Hematopoietic multipotent progenitor cell treated with erythropoietin and hydrocortisone succinate and interleukin-3 and kit ligand, for 6 days (in vitro differentiated cells): ENCODE measurements at places on chromosomes 5 and 9.

- DNase-seq, result peak; percentile 74
These were observed 12.2 kb downstream of the CXXC5 start for GRCh38 chr5:139660105-139660922.

DNA sequence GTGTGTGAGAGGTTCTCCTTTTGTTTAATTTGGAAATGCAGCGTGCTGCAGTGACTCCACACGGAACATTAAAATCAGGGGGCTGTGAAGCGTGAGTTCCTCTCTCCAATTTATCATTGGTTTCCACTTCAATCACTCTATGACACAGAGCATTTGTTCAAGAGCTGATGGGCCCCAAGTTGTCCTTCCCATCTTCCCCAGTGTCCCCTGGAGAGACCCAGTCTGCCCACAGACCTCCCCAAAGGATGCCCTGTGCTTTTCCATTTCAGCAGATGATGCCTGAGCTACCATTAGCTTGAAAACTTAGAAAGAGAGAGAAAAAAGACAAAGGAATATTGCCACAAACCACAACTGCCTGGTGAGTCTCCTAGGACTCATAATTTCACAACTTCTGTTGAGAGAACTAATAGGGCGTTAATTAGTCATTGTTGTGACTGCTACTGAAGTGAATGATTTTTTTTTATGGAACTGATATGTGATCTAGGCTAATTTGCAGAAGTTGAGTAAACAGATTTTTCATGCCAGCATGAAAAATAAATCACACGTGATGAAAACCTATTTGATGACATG is 772.7 kb downstream of the SEMA5A start:
- no peak for DNase-seq

GRCh38 chr9:134381671-134382516 is 55.6 kb downstream of the RXRA start:
- peak; percentile 63 for DNase-seq

GRCh38 chr5:139418793-139419192 is 14.9 kb upstream of the SPATA24 start:
- no peak for DNase-seq

GRCh38 chr5:144089401-144090021 is 80.9 kb downstream of the YIPF5 start:
- no peak for DNase-seq

DNA sequence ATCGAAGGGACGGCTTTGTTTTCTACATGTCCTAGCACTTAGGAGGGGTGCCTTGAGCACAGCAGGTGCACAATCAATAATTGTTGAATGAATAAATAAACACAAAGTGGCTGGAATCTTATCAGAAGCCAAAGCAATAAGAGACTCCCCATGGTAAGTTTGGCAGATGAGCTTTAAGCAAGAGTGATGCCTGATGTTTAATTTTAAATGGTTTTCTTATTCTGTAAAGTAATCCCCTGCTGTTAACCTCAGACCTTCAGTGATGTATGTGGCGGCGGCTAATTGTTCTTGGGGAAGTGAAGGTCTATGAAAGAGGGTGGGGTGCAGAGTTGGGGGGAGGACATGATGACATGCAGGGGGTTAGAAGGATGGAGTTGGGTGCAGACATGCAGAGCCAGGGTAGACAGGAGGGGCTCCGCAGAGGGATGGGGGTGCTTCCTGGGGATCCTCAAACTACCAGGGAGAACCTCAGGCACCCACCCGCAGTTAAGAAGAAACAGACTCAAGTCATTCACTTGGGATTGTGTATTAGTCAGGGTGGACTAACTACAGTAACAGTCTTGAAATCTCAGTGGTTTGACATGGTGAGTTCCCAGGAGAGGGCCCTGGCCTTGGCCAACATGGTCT is 65.7 kb upstream of the SHB start:
- no peak for DNase-seq

DNA sequence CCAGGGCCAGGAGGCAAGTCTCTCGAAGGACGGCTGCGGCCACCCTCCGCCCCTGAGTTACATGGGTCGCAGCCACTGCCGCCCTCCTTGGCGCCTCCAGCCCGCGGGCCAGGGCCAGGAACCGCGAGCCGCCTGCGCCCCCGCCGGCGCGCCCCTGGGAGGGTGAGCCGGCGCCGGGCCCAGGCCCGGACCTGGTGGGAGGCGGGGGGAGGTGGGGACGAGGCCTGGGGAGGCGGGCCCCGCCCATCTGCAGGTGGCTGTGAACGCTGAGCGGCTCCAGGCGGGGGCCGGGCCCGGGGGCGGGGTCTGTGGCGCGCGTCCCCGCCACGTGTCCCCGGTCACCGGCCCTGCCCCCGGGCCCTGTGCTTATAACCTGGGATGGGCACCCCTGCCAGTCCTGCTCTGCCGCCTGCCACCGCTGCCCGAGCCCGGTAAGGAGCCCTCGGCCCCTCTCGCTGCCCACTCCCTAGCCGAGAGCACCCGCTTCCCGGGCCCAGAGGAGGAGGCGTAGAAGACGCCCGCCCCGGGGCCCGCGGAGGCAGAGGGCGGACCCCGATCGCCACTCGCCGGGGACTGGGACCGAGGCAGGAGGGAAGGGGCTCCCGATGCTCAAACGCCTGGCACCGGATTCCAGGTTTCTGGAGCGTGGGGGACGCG is at the start of gene ASS1:
Gene ASS1 (plus strand): TSS at position 397 of the 657 bp plus-strand sequence. CDS start 7,268 bp downstream, outside the sequence.
- peak; percentile 27 for DNase-seq

DNA sequence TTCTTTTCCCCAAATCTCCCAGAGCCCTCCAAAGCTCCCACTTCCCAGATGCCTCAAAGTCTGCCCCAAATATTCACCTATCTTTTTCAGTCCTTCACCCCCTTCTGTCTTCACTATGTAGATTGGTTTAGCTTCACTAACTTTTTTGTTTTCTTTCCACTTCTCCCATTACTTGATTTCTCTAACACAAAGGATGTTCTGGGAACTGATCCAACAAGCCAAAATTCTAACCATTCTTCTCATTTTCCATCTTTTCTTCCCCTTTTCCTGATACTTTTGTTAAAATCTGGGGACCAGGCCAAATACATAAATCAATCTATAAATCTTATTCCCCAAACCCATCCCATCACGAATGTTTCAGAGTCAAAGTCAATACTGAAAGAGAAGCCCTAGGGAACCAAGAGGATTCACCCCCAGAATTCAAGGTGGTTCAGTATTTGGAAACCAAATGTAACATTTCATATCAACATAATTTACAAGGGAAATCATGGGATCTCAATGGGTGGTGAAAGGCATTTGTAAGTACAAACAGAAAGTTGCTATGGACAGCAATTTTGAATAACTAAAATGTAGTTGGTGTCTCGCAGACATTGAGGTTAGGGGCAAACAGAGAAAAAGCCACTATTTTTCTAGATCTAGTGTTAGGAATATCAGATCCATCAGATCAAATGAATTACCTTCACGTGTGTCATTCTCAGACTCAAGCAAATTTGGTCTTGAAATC is 35.3 kb downstream of the APTX start:
- no peak for DNase-seq

DNA sequence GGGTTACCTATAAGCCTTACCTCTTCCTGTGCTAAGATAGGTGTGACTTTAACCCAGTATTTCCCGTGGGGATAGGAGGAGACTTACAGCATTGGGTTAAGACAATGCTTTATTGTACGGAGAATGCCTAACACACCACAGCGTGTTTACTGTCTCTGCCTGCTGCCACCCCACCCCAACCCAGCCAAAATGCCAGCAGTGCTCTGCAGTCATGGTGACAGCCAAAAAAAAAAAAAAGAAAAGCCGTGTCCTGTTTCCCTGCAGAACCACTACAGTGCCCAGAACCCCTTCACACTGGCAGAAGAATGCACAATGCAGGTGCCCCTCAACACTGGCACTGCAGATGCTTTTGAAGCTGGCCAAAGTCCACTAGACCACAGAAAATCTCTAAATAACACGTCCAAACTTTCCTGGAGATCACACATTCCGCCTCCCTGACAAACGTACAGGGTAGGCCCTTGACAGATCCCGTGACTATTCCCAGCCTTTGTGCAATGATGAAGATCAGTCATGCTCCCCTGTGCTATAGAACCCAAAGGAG is 102.2 kb downstream of the SERINC5 start:
- DNase-seq, result no peak

- DNase-seq, result no peak
These were observed 391 bp upstream of the NRG2 start for GRCh38 chr5:140043508-140043872.

- no peak for DNase-seq
These were observed 50.5 kb upstream of the RNU6ATAC start for GRCh38 chr9:134214766-134215419.

GRCh38 chr9:76883341-76883855 is 22.5 kb downstream of the PRUNE2 start:
- DNase-seq, result no peak

DNA sequence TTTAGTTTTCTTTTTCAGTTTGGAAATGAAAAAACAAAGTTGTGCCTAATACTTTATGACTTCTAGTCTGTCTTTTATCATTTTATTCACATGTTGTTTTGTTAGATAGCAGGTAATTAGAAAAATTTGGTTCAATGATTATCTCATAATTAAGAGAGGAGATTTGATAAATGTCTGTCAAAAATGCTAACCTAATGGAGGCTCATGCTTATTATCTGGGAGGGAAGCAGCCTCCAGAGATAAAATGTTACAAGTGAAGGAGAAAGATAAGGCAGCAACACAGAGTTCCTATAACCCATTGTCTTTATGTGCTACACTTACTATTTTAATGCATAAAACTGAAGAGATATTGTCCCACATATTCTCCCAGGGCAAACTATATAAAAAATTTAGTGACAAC is 53.5 kb downstream of the SLC27A6 start:
- DNase-seq, result peak; percentile 50

- DNase-seq, result no peak
These were observed 43.3 kb downstream of the ZNF618 start for GRCh38 chr9:113919382-113919781.

DNA sequence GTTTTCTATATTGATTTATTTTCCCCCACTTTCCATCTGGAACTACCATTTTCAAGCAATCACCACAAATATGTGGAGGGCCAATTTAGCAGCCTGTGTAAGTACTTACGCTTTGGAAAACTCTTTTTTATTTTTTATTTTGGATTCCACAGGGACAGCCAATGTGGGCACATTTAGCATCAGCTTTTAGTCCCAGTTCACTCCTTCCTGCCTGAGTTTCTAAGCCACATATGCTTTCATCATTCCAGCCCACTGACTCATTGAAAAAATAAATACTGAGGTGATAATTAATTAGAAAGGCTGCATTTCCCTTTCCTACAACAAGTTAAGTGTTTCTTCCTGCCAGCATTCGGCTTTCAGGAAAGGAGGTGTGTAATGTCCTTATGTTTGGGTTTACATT is 76.8 kb downstream of the TMEM167A start:
- no peak for DNase-seq

DNA sequence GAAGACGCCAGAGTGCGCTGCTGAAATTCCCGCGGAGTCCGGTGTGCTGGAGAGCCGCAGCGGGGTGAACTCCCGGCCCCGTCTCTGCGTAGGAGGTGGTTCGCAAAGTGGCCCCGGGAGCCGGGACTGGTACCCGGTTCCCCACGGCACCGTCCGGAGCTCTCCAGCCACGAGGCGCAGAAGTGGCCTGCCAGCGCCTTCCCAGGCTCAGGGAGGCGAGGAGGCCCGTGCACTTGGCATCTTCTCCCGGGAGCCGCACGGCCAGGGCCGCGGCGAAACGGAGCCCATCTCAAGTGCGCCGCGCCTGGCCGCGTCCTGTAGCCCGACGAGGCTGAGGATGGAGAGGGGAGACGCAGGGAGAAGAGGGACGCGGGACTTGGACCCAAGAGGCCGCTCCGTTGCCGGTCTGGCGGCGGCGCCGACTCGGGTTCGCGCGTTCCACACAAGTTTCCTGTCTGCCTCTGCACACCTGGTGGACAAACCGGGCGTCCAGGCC is 1.1 kb upstream of the IRX1 start:
- no peak for DNase-seq

DNA sequence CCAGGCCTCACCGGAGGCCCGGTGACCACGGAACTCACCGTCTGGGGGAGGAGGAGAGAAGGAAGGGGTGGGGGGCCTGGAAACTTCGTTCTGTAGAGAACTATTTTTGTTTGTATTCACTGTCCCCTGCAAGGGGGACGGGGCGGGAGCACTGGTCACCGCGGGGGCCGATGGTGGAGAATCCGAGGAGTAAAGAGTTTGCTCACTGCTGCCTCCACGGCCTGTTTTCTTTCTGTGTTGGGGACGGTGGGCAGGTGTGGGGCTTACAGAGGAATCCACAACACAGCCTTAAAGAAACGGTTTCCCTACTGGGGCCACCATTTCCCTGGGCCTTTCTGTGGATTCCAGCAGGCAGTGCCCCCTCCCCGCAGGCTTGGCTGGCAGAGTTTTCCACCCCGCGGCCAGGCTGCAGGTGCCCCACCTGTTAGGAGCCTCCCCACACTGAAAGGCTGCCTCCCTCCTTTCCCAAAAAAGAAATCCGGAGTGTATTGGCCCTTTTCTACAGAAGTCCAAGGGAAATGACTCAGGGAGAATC is 80.8 kb downstream of the NTNG2 start:
- DNase-seq, result no peak

DNA sequence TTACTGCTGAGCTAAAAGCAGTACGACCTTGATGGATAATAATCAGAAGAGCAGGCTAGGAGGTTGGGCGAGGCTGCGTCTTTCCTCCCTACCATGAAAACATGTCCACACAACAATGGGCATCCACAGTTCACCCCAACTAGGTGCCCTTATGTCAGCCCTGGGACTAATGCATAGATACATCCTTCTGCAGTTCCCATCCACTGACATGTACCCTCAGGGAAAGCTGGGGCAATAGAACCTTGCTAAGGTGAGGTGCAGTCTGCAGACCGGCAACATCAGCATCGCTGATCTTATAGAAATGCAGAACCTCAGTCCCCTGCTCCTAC is 697 bp upstream of the PRUNE2 start:
- DNase-seq, result peak; percentile 3

DNA sequence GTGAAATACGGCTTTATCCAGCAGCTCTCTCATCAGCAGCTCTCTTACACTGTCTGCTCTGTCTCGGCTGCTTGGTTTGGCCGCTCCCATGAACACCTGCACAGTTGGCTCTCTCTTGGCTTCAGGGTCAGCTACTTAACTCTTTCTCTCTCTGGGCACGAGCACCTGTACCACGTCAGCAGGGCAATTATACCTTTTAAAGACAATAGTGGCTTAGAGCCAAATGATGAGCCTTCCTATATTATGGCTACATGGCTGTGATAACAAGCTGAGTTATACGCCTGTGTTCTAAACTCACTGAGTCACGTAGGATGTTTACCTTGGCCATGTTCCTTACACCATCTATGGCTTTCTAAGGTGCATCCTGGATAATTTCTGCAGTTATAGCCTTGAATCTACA is 69.2 kb upstream of the CTNND2 start:
- DNase-seq, result no peak

GRCh38 chr9:20760246-20760891 is 76.3 kb downstream of the FOCAD start:
- peak; percentile 45 for DNase-seq
